Peyer's patch (tissue), 4 donors: ENCODE measurements at places on chromosomes 7 and 10.

DNA sequence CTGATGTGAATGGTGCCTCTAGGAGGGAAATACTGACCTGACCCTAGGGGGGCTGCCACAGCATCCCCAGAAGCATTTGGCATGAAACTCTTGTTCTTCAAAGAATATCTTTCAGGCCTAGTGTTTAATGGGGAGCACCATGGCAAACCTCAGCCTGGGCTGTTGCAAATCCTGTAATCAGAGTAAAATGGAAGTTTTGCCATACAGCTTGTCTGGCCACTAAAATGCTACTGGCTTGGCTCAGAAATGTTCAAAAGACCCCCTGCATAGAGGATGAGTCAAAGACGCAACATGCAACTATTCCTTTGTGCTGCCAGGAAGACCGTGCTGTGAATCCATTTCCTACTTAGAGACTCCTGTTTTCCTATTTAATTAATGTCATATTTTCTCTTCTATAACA, 26.7 kb downstream of the HECW1 start:
- DNase-seq, result no peak

DNA sequence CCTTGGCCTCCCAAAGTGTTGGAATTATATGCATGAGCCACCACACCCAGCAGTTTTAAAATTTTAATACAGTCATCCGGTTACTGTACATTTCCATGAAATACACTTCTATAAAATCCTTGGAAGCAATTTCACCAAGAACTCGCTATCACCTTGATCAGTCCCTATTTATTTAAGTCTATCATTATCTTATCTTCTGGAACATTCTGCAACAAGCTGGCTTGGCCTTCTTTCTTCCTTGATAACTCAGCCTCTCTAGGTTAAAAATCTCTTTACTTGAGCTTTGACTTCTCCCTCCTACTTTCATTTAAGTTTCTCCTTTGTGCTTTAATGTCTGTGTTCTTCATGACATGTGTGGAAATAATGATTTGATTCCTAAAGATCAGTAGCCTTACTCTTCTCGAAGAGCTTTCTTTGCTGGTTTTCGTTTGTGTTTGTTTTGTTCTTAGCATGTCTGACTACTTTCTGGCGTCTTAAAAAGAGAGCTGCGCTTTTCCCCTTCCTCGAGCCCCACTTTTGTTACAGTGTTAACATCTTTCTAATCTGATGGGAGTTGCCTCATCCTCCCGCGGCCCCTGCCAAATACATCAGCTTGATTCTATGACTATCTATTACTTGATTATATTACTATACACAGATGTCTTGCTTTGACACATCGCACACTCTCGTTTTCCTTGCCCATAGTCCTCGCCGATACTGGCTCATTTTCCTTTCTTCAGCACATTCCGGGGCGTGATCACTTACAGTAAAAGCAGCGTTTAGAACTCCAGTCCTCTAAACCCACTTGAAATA, 11.1 kb upstream of the CALML5 start:
- DNase-seq, result no peak

DNA sequence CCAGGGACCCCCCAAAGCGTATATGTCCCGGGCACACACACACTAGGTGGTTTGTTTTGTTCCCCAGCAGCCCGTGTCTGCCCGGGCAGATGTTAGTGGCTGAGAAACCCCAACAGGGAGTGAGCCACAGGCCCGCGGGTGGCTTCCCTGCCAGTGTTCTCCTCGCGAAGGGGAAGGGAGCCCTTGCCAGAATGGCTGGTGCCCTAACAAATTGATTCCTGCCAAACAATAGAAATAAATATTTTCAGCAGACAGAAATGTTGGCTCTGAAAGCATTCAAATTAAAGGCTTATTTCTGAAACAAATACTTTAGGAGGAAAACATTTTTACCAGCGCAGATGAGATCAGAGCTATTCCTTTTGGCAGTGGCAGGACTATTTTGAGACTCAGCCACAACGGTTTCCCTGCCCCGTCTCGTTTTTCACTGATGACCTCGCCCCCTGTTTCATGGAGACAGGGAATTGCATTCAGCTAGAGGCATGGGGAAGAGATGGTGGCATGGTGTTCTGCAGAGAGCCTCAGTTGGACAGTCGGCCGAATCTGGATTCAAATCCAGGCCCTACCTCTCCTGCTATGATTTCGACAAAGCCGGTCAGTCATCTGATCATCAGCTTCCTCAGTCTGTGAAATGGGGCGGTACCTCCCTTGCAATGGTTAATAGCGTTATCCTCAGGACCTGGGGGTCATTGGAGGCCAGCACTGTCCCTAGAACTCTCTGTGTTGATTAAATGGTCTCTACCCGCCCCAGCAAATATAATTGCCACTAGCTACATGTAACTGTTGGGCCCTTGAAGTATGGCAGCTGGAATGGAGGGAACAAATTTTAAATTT, 84.5 kb downstream of the CUX1 start:
- DNase-seq, result no peak

- no peak for DNase-seq
These were observed 536.5 kb downstream of the TNS3 start for GRCh38 chr7:47045207-47046051.
